ENCODE measurements at places on chromosomes 12 and 14.

DNA sequence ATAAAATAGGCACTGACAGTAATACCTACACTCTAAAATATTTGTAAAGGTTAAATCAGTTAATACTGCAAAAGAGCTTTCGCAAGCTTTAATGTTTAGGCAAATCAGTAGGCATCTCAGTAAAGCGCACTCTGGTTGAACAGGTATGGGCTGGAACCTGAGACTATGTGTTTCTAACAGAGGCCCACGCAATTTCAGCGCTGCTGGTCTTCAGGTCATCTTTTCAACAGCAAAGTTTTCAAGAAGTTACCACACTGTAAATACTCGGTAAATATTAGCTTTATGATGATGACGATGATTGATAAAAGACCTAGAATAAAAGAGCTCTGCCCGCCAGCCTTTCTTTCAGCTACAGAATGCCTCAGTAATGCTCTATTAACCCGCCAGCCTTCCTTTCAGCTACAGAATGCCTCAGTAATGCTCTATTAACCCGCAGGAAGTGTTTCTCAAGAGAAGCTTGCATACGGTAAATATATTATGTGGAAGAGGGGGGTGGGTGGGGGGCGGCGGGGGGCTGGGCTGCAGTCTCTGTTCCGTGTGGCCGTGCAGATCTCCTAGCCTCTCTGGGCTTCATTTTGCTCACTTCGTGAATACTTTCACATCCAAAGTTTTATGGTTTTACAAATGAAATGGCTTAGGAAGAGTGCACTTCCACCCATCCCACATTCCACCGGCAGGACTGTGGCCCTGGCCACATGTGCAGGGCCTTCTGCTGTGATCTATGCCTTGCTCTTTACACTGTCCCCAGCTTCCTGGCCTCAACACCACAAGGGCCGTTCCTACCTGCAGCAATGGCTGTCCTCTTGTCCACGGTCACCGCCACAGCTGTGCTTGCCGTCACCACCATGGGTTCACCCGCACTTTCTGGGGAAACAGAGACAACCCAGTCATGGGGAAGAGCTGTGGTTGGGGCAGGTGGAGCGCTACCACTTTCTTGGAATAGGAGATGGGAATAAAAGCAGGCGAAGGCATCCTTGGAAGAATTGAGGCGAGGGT, 19.9 kb downstream of the LRTM2 start:
- no peak for DNase-seq

- DNase-seq, result no peak
Observed at GRCh38 chr12:87051621-87052020, 795.4 kb upstream of the MGAT4C start.

DNA sequence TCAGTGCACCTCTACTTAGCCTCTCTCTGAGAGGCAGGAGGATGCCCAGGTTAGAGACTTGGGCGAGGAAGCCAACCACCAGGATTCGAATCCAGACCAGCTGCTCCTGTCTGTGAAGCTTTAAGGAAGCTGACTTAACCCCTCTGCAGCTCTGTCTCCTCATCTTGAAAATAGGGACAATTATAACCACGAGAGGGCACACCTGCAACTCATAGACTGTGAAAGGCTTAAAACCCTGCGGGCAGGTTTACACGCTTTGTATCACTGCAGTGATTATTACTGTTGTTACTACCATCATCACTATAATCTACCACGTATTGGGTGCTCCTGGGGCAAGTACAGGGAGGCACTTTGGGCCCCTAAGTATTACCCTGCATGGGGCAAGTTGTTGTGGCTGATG, 379.8 kb downstream of the VRK1 start:
- DNase-seq, result peak; percentile 9

- DNase-seq, result no peak
Observed at GRCh38 chr14:90274019-90274418, 17.7 kb downstream of the PSMC1 start.

- DNase-seq, result peak; percentile 50
Observed at GRCh38 chr14:67704484-67705089, 2.9 kb downstream of the RDH12 start.

DNA sequence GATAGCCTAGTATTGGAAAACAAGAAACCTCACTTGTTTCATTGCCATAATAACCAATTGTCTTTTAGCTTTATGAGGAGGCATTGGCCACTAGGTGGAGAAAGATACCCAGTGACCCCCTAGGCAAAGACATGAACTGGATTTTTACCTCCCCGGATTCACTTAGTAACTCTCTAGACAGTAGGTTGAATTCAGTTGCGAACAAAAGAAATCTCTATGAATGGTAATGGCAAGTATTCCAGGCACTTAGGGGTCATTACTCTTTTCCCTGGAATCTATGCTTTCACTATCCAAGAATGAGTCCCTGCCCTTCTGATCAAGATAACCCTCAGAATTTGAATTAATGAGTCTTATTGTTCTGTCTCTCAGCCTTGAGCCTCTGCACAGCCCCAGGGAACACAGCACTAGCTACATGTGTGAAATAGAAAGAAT, 29.5 kb upstream of the RHOJ start:
- DNase-seq, result peak; percentile 69

DNA sequence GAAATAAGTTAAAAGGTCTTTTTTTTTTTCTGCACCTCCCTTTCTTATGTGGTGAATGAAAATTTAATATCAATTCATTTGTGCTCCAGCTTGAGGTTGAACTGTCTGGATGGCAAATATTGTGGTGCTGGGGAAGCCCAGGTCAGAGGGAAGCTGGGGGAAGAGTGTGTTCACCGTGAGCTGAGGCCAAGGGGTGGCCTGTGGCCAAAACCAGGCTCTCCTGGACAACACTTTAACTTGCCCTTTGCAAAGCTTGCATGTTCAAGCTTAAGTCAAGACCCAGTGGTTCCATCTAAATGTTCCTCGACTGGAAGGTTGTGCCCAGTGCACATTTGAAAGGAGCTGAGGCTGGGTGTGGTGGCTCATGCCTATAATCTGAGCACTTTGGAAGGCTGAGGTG, 28.8 kb downstream of the DRAM1 start:
- DNase-seq, result no peak
